ENCODE measurements at places on chromosomes 7 and 10.

GRCh38 chr10:7102084-7102483 is 308.8 kb downstream of the SFMBT2 start:
- no peak for DNase-seq

DNA sequence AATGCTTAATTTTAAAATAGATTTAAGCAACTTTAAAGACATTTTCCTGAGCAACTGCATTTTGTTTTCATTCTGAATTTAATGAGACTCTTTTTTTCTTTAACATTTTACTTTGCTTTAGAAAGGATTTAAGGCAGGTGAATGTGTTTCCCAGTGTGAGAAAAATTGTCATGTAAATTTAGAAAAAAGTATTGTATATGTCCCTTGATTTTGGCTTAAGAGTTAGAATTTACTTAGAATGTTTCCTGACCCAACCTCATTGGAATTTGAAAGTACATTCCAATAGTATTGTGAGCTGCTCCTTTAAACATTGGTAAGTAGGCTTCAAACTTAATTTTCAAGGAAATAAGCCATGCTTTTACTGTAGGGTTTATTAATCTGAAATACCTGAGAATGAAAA is 110.2 kb downstream of the PTEN start:
- no peak for DNase-seq

DNA sequence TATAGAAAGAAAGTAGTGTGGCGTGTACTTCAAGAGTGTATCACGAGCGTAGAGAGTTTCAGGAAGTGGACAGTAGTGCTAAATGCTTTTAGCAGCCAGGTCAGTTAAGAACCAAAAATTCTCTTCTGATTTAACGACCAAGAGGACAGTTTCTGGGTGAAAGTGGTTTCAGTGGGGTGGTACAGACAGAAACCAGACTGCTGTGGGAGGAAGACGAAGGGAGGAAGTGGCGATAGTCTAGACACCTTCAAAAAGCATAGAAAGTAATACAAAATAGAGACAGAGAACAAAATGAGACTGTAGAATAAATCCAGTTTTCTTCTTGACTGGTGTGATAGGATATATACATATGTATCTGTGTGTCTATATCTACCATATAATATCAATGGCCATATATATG is 93.5 kb downstream of the MBL2 start:
- DNase-seq = no peak

- no peak for DNase-seq
Measured at GRCh38 chr7:17486835-17487234, 188.4 kb downstream of the AHR start.

- DNase-seq = no peak
Measured at GRCh38 chr7:158450476-158451124, 137.0 kb downstream of the PTPRN2 start.

GRCh38 chr7:140982508-140982907 is 32.2 kb downstream of the MRPS33 start:
- DNase-seq = no peak
